ENCODE measurements at places on chromosomes 5 and 9.

DNA sequence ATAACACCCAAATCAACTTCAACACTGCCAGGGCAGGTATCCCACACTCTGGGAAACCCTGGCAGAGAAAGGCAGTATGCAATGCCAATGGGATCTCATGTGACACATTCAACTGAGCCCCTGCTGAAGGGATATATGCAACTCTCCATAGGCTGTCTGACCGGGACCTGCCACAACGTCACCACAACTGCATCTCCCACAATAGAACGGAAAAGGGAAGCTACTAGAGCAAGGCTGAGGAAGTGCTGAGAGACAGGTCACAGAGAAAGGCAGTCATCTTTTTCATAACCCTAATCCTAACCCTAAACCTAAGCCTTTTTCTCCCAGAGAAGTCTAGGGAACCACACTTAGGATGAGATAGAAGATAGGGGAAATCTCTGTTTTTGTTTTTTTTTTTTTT, 345.9 kb upstream of the CD180 start:
- H3K27ac ChIP-seq = no peak overlapping the region
- no peak overlapping the region for H3K4me3 ChIP-seq
- no peak for DNase-seq
- no peaks in the 10 kb centered on the region for H3K36me3 ChIP-seq
- peaks cover under 1% of the 10 kb centered on the region for H3K4me1 ChIP-seq

DNA sequence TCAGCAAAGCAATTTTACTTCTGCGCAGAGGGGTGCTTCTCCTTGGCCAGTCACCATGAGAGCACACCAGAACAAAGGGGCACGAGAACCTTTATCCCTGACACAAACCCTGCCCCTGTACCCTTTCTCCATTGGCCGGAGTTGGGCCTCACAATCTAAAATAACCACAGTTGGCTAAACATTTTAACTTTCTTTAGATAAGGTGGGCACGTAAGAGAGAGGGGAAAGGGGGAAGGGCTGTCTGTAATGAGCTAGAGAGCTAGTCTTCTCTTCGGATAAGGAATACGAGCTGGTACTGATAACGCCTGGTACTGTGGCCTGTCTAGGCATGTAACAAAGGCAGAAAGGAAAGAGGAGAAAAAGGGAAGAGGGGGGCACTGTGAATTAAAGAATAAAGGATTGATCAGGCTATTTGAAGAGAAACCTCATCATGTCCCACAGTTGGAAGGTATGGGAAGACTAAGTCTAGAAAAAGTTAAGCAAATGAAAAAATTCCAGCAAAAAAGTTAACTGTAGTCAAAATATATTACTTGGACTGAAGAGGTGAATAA, 1.8 kb upstream of the IARS1 start:
- H3K27me3 ChIP-seq = no peaks in the 10 kb centered on the region
- no peak for DNase-seq
- no peak overlapping the region for H3K4me3 ChIP-seq
- no peak overlapping the region for H3K27ac ChIP-seq
- peaks cover 7% of the 10 kb centered on the region for H3K36me3 ChIP-seq
- H3K4me1 ChIP-seq = peaks cover 10% of the 10 kb centered on the region

DNA sequence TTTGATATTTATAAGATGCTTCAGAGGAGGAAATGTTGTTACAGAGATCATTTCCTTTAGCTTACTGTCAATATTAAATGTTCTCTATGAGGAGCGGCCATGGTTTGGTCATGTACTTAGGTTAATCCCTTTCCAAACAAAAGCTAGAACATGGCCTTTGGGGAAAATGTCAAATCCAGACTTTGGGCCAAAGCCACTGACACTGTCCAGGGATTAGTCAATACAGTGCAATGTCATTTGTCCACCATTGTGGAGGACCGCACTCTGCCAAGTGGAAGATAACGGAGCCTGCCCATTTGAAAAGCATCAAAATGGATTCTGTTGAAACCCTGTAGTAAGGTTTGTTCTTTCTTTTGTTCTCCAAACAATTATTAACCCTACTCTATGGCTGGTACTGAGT, 50.1 kb downstream of the FRMPD1 start:
- no peak for DNase-seq
- H3K36me3 ChIP-seq = no peaks in the 10 kb centered on the region
- H3K4me1 ChIP-seq = peaks cover 10% of the 10 kb centered on the region
- H3K27me3 ChIP-seq = no peaks in the 10 kb centered on the region

- H3K36me3 ChIP-seq = no peaks in the 10 kb centered on the region
- no peaks in the 10 kb centered on the region for H3K27me3 ChIP-seq
- no peaks in the 10 kb centered on the region for H3K4me1 ChIP-seq
These were observed 34.5 kb upstream of the KCNMB1 start for GRCh38 chr5:170423692-170424091.

DNA sequence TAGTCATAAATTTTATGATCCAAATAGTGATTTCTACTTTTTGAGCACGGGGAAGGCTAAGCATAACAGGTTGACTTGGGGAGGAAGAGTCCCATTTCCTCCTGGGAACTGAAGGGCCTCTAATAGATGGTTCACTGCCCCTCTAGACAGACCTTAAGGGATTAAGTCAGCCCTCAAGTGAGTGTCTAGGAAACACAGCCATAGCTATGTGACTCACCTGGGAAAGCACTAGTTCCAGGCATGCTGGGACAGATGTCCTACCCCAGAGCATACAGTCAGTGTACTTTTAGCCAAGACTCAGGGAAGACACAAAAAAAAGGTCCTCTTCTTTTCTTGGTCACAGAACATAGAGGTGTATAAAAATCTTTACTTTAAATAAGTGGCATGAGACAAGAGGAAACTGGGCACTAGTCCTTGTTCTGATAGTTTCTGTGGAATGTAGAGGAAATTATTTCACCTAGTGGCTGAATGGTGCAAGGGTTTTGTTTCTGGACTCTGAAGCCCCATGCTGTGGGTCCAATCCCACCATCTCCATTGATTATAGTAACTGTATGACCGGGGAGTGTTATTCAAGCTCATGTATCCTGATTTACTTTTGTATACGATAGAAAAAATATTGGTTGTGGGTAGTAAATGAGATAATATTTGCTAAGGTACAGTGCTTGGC, 86.0 kb downstream of the NREP start:
- DNase-seq = no peak
- no peaks in the 10 kb centered on the region for H3K27me3 ChIP-seq
- H3K27ac ChIP-seq = no peak overlapping the region
- H3K4me1 ChIP-seq = no peaks in the 10 kb centered on the region

- peaks cover 44% of the 10 kb centered on the region for H3K4me1 ChIP-seq
- H3K27me3 ChIP-seq = no peaks in the 10 kb centered on the region
- DNase-seq = no peak
- peak overlapping the region; percentile 43 for H3K27ac ChIP-seq
- no peaks in the 10 kb centered on the region for H3K36me3 ChIP-seq
- no peak overlapping the region for H3K4me3 ChIP-seq
These were observed 36.4 kb downstream of the PIK3R1 start for GRCh38 chr5:68251804-68252522.

DNA sequence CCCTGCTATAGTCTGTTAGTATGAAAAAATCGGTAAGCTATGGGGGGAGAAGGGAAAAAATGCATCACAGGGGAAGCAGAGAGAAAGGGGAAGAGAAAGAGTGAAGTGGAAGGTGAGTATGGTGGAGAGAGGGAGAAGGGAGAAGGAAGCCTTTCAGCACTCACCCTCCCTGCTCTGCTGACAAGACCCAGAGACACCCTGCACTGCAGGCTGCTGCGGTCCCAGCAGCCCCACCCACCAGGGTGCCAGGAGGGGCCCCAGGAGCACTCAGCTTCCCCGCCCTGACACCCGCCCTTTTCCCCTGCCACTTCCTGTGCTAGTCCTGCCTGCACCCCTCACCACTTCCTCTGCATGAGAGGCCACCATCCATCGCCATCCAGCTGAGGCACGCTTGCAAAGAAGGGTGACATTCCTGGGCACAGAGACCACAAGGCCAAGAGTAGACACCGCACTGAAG, 12.7 kb downstream of the STK10 start:
- peak; percentile 77 for DNase-seq
- H3K36me3 ChIP-seq = no peaks in the 10 kb centered on the region
- no peaks in the 10 kb centered on the region for H3K27me3 ChIP-seq
- H3K27ac ChIP-seq = no peak overlapping the region

- H3K36me3 ChIP-seq = no peaks in the 10 kb centered on the region
- H3K27me3 ChIP-seq = no peaks in the 10 kb centered on the region
- peaks cover 16% of the 10 kb centered on the region for H3K4me1 ChIP-seq
- H3K4me3 ChIP-seq = no peak overlapping the region
- DNase-seq = no peak
- no peak overlapping the region for H3K27ac ChIP-seq
These were observed 40.1 kb downstream of the IQGAP2 start for GRCh38 chr5:76443066-76443800.

- H3K27ac ChIP-seq = peak overlapping the region; percentile 83
- H3K27me3 ChIP-seq = no peaks in the 10 kb centered on the region
- H3K36me3 ChIP-seq = no peaks in the 10 kb centered on the region
- no peak overlapping the region for H3K4me3 ChIP-seq
- DNase-seq = no peak
- H3K4me1 ChIP-seq = peaks cover 49% of the 10 kb centered on the region
These were observed 21.3 kb upstream of the MEGF9 start for GRCh38 chr9:120735415-120736126.

DNA sequence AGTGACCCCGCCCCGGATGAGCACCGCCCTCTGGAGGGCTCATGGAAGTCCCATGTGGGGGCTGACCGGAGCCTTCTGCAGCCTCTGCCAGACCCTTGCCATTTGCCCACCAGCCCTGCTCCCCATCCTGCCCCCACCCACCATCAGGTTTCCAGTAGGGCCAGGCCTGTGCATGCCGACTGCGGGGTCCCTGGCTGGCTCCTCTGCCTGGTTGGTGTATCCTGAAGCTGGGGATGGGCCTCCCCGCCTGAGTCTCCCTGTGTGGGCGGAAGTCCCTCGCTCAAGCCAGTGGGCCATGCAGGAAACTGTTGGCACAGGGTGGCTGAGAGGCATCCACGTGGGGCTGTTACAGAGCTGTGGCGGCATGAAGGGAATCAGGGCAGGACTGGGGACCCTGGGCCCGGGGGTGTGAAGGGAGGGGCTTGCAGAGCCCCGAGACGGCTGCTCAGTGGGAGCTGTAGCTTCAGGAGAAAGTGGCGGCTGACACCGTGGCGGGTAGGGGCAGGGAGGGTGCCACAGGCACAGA, 88.7 kb downstream of the RXRA start:
- H3K4me1 ChIP-seq = peaks cover 23% of the 10 kb centered on the region
- no peak overlapping the region for H3K27ac ChIP-seq
- H3K36me3 ChIP-seq = peaks cover 35% of the 10 kb centered on the region
- no peaks in the 10 kb centered on the region for H3K27me3 ChIP-seq

DNA sequence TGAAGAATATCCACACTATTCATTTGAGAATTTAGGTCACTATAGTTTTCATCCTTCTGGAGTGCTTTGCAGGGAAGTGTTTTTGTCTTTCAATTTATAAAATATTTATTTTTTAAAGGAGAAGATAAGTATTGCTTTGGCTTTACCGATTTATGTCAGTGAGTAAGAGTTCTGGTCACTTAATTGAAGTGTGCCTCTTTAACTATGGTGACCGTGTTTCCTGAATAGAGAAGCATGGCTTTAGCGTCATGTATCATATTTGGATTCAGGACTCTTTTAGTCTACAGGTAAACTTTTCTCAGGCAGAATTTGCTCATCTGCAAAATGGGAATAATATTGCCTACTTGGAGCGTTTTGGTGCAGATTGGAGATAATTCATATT, 902 bp downstream of the BDP1 start:
- H3K27me3 ChIP-seq = no peaks in the 10 kb centered on the region
- H3K4me3 ChIP-seq = peak overlapping the region; percentile 68
- DNase-seq = no peak

- no peak overlapping the region for H3K4me3 ChIP-seq
- H3K27me3 ChIP-seq = no peaks in the 10 kb centered on the region
- no peak overlapping the region for H3K27ac ChIP-seq
- H3K4me1 ChIP-seq = no peaks in the 10 kb centered on the region
- DNase-seq = no peak
These were observed 763.9 kb upstream of the FAM174A start for GRCh38 chr5:99771296-99771695.

DNA sequence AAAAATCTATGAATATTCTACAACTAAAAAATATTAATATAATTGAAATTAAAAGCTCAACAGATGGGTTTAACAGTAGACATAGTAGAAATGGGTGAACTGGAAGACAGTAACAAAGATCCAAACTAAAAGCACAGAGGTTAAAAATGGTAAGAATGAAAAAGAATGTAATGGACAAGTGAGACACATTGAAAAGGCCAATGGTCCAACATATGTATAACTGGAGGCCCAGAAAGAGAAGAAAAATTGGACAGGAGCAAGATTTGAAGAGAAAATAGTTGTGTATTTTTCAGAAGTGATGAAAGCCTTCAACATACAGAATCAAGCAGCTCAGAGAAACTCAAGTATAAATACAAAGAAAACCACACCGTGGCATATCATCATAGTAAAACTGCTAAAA, 58.6 kb downstream of the PCDHGC5 start:
- H3K4me1 ChIP-seq = no peaks in the 10 kb centered on the region
- no peak for DNase-seq
- no peak overlapping the region for H3K27ac ChIP-seq

DNA sequence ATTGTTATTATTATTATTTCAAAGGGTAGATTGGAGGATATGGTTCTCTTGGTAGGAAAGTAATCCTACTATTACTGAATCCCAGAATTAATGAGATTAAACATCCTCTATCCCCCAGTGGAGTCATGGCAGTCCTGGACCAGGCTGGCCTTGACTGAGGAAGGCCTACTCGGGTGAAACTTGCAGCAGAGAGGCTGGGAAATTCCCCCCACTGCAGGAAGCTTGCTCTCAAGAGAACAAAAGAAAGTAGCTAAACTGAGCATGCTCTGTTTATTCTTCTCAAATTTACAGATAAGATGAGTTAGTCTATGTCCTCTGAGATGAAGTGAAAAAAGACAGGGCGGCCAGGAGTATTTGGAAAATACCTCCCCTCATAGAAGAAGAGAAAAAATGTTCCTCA, 233.9 kb upstream of the RPS23 start:
- no peaks in the 10 kb centered on the region for H3K36me3 ChIP-seq
- H3K4me3 ChIP-seq = no peak overlapping the region
- H3K27me3 ChIP-seq = no peaks in the 10 kb centered on the region
- H3K27ac ChIP-seq = no peak overlapping the region
- H3K4me1 ChIP-seq = no peaks in the 10 kb centered on the region

DNA sequence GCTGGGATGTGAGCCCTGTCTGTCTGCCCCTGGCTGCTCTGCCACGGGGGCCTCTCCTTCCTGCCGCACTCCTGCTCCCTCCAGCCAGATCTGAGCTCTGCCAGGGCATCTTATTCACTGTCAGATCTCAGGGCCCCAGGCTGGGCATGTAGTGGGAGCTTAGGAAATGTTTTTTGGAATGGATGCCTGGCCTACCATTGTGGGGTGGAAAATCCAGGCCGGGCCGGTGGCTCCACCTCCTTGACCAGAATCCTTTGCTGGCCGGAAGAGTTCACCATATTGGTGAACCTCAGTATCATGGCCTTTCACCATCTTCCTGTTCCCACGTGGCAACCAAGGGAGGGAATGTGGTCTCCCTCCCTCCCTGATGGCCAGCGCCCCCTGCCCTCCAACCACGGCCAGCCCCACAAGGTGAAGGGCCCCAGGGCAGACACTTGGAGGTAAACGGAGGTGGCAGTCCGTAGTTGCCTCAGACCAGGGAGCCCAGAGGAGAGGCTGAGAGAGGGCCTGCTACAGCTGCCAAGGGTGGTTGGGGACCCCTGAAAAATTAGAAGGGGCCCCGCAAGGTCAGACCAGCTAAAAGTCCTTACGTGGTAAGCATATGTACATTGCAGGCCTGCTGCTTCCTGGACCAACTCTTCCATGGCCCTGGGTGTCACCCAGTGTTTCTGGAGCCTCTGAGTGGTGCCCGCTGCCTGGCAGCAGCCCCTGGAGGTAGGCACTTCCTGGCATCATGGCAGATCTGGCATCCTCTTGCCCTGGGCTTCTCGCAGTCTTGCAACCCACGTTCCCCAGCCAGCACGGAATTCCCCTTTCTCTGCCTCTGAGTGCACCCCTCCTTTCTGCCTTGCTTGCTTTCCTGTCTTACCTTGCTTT, 153.3 kb downstream of the RGS3 start:
- H3K4me3 ChIP-seq = no peak overlapping the region
- no peaks in the 10 kb centered on the region for H3K27me3 ChIP-seq
- DNase-seq = no peak
- peaks cover 16% of the 10 kb centered on the region for H3K4me1 ChIP-seq
